COLO829 (cell line): ENCODE measurements at places on chromosomes 13 and 19.

- DNase-seq: no peak
Measured at GRCh38 chr19:18636969-18637629, at the start of gene KLHL26. Gene KLHL26, plus strand, starts transcription at chr19:18637028. Its CDS starts 27 bp downstream, at chr19:18637055.

DNA sequence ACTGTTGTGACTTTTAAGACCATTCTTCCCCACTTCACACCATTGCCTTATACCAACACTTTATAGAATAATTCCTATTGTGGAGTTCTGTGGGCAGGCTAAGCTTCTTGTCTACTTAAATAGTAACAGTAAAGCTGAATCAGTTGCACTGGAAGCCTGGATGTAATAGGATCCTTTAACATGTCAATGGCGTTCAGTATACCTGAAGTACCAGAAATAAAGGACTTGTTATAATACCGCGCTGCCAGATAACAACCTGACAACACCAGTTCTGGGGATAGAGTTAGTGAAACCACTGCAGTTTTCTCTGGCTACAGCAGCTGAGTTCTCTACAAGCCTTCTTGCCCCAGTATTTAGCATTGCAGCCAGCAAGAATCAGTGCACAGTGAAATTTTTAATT is 52.0 kb upstream of the TNFRSF19 start:
- DNase-seq: no peak

DNA sequence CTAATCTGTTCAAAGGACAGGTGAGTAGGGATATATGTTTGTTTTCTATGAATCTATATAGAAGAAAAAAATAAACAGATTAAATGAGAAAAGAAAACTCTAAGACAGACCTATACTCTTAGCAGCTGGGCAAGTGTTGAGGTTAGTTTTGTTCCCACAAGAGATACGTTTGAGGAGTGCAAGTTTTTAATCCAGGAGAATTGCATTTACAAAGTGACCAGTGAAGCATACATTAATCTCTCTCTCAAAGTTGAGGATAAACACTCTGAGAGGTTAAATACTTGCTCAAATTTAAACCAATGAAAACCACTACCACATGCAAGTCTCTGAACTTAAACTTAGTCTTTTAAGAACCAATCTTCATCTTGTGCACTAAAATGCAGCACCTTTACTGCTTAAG is 930.5 kb upstream of the MIR17HG start:
- DNase-seq: no peak

DNA sequence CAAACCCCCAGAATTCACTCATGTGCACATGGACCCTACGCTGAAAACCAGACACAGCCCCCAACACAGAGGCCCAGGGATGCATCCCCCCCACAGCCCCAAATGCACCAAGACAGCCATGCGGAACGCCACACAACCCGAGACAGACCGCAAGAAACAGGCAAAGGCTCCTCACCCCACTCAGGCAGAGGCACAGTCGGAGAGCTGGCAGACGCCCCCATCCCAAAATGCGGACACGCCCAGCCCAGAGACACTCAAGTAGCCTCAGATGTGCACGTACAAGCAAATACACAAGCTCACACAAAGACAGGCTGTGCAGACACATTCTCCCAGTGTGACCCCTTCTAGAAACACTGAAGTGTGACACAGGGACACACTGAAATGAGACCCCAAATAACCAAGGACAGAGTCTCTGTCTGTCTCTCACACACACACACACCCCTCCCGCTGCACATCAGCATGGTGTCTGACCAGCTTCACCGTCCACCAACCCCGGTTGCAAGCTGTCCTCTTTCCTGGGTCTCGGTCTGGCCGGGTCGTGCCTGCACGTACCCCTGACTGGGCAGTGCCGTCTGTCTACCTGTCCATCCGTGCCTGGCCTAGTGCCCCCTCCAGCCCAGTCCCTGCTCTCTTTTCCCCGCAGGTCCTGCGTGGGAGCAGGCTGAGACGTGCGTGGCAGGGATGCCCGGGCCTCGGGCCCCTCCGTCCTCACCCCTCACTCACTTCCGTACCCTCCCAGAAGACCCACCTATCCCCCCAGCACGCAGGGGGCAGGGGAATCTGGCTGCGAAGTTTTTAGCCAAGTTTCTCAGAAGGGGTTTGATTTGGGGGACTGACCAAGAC is 16.1 kb downstream of the ERFL start:
- DNase-seq: no peak

GRCh38 chr19:10796653-10797052 is 39.4 kb downstream of the TMED1 start:
- no peak for DNase-seq

- no peak for DNase-seq
Measured at GRCh38 chr13:67515895-67516294, 285.8 kb upstream of the PCDH9 start.

GRCh38 chr13:105327581-105328126 is 1207.8 kb downstream of the EFNB2 start:
- no peak for DNase-seq

- DNase-seq: no peak
Measured at GRCh38 chr13:112579310-112579843, 8.6 kb downstream of the TUBGCP3 start.

GRCh38 chr19:2449019-2449418 is 7.7 kb downstream of the LMNB2 start:
- DNase-seq: no peak

DNA sequence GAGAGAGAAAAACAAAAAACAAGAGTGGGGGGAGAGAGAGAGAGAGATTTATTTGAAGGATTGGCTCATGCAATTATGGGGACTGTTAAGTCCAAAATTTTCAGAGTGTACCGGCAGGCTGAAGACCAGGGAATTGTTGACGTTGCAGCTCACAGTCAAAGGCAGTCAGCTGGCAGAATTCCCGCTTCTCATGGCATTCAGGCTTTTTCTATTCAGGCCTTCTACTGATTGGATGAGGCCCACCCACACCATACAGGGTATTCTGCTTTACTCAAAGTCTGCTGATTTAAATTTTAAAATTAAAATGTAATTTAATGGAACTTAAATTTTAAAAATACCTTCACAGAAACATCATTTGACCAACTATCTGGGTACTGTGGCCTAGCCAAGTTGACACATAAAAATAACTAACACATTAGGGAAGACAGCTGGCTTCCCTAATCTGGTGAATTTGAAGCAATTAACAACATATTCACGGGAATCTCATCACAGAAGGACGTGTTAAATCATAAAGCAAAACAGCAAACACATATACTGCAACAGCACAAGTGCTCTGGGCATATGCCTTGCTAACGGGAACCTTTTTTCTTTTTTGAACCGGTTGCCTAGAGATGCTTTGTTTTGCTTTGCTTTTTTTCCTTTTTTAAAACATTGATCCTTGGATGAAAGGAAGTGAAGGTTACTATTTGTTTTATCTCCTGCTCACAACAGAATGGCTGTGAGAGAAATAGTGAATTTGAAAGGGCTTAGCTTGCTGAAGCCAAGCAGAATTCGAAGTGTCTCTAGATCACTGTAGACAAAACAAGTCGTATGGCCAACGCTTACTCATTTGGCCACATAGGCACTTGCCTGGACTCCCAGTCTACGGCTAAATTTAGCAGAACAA is 505.1 kb downstream of the IRS2 start:
- no peak for DNase-seq

GRCh38 chr13:26015271-26016125 is 36.3 kb downstream of the SHISA2 start:
- DNase-seq: no peak

DNA sequence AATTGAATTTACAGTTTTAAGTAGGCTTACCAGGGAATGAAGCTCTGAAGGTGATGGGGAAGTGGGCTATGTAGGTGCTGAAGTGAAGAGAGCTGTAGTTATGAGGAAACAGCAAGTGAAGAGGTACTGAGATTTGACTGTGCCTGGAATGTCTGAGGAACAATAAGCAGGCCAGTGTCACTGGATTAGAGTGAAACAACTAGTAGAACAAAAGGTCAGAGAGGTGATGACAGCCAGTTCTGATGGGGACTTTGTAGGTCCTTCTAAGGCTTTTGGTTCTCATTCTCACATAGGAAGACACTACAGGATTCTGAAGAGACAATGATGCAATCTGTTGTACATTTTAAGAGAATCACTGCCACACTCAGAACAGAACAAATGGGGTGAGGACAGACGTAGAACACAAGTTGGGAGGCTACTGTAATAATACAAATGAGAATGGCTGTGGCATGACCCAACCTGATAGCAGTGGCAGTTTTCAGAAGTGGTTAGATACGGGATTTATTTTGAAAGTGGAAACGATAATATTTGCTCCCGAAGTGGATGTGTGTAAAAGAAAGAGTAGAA is 130.8 kb downstream of the MYCBP2 start:
- no peak for DNase-seq

GRCh38 chr13:96673825-96674224 is 320.5 kb downstream of the OXGR1 start:
- no peak for DNase-seq

DNA sequence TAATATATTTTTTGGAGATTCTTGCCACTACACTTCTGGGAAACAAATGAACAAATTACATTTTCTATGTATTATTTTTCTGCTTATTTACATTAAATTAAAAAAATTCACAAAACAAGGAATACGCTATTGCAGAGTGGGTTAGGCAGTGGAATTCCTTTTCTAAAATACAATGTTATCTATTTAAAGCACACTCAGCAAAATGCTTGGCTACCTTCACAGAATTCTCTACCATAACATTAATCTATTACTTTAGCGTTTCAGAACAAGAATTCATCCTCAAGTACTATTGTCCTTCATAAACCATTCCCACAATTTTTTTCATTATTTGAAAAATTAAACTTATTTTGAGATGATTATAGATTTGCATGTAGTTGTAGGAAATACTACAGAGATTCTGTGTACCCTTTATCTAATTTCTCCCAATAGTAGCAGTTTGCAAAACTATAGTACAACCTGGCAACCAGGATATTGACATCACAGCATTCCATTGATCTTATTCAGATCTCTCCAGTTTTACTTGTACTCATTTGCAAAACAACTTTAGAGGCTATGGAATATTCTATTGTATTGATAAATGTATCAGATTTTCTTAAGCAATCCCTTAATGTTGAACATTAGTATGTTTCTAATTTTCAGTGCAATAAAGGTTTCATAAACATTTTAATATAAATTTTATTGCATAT is 120.9 kb downstream of the DLEU7 start:
- no peak for DNase-seq

DNA sequence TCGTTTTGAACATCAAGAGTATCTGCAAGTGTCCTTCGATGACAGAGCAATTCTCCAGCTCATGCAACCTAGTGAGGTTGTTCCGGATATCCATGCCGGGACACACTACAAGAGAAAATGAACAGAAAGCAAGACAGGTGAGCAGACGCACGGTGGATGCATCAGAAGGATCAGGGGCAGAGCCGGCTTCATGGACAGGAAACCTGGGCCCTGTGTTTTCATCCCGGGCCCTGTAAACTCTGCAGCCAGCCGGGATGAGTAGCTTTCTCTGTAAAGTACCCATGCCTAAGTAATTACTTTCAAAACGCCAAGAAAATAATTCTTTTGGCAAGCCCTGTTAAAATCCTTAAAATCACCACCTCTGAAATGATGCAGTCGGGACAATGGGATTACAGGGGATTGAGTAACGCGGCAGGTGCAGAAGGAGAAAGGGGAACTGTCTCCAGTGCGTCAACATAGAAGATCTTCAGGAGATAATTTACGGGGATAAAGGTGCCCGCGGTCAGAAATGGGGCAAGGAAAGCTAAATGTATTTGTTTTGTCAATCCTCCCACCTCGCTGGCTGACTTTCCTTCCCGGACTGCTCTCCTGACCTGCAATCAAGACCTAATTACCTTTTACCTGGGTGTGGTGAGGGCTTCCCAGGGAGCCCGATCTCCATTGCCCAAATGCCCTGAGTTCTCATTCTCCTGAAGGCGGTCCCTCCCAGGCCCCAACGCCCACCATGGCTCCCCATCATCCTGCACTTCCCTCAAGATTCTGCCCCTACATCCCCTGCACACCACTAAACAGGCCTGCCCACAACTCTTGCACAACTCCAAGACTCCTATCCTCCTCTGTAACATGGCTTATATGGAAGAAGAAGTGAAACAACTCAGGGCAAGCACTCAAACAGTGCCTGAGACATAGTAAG is 26.2 kb downstream of the INSR start:
- no peak for DNase-seq

DNA sequence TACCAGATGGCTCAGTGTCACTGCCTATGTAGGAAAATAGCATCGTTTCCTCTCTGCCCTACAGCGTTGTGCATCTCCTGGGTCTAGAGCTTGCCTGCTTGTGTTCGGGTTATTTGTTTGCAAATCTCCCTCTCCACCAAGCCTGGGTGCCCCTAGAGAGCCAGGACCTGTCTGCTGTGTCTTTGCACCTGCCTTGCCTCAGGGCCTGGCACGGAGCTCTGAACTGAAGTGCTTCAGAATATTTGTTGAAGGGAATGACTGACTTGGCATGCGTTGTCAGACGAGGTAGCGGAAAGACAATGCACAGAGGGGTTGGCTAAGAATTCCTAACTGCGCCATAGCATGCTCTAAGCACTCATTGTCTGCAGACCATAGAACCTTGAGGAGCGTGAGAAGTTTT is 263.4 kb downstream of the FGF9 start:
- no peak for DNase-seq

- DNase-seq: no peak
Measured at GRCh38 chr13:53092931-53093330, 64.3 kb downstream of the OLFM4 start.

DNA sequence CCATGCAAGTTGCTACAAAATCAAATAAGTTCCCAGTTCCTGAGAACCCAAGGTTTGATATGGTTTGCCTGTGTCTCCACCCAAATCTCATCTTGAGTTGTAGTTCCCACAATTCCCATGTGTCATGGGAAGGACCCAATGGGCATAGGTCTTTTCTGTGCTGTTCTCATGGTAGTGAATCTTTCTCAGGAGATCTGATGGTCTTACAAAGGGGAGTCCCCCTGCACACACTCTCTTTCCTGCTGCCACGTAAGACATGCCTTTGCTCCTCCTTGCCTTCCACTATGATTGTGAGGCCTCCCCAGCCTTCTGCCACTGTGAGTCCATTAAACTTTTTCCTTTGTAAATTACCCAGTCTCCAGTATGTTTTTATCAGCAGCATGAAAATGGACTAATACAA is 28.5 kb upstream of the TSHZ3 start:
- DNase-seq: no peak

DNA sequence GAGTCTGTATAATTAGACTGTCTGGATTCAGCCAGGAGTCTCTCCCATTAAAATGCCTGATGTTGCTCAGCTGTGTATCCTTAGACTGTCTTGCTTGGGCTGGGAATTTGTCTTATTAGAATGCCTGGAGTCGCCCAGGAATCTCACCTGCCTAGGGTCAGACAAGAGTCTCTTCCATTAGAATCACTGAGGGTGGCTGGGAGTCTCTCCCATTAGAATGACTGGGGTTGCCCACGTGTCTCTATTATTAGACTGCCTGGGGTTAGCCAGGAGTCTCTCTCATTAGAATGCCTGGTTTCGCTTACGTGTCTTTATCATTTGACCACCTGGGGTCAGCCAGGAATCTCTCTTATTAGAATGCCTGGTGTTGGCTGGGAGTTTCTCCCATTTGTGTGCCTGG is 1450.0 kb downstream of the UQCRFS1 start:
- DNase-seq: no peak

- no peak for DNase-seq
Measured at GRCh38 chr13:64471916-64472315, 2758.2 kb downstream of the PCDH9 start.

GRCh38 chr13:98650396-98651107 is 73.6 kb upstream of the STK24 start:
- DNase-seq: no peak

- DNase-seq: no peak
Measured at GRCh38 chr13:59371229-59371628, 792.5 kb downstream of the DIAPH3 start.

GRCh38 chr19:4500841-4501591 is 17.3 kb downstream of the PLIN4 start:
- DNase-seq: no peak
